ENCODE measurements at places on chromosomes 12 and 14. TPM values are rescaled to one million over a fixed set of nuclear protein-coding genes. Genes with fewer than 3 reads are reported as not detected.

GRCh38 chr14:67517083-67517482 lies 16.0 kb upstream of the PLEKHH1 start:
- no peak for DNase-seq

DNA sequence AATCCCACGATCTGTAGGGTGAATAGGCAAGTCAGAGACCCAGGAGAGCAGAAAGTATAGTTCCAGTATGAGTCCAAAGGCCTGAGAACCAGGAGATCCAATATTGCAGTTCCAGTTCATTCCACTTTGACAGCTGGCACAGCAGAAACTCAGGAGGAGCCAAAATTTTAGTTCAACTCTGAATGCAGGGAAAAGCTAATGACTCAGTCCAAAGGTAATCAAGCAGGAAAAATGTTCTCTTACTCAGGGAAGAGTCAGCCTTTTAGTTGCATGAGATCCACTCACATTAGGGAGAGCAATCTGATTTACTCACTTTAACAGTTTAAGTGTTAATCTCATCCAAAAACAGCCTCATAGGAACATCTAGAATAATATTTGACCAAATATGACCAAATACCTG lies 130.2 kb upstream of the LRFN5 start:
- no peak for DNase-seq

- DNase-seq = no peak
Observed at GRCh38 chr14:61385002-61385685, 63.8 kb downstream of the PRKCH start.

- DNase-seq = no peak
Observed at GRCh38 chr14:81220580-81220829, 254 bp downstream of the GTF2A1 start.

The FOXG1 gene
- total RNA-seq = 1.2 TPM

DNA sequence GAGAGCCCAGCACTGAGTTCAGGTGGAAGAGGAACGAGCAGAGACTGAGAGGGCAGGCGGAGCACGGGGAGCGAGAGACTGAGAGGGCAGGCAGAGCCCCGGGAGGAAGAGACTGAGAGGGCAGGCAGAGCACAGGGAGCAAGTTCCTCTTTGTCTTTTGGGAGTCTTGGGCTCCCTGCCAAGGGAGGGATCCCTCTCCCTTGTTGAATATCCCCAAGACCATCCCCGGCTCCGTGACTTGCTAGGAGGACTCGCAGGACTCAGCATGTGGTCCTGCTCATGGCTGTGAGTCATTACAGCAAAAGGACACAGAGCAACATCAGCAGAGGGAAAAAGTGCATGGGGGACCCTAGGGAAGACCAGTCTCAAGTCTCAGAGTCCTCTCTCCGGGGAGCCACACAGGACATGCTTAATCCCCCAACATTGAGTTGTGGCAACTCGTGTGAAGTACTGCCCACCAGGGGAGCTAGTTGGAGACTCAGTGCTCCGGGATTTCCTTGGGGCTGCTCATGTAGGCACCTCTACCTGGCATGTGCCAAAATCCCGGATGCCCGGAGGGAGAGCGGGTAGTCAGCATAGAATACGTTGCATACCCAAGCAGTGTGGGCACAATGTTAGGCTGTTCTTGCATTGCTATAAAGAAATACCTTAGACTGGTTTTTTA lies 81.0 kb downstream of the CCDC92 start:
- DNase-seq = no peak
